Activated T-cell treated with anti-CD3 and anti-CD28 coated beads, Interleukin-2, amount 50 U/mL, for 24 hours (primary cell): ENCODE measurements at places on chromosomes 11 and 22.
A peak's percentile ranks its signal among the peaks of the same experiment; 100 is the strongest.

DNA sequence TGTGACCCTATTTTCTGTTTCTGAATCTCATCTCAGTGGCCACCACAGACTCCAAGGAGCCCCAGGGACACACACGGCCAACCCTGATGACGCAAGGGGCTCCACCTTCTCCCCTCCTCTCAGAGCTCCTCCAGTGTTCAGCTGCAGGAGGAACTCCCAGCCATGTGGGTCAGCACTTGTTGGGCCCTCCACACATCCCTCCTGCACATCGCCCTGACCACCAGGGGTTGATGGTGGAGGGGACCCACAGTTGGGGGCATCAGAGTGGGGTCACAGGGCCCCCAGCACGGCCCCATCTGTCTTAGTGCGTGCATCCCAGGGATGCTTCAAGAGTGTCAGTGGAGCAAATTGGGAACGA is 499.6 kb downstream of the BRD1 start:
- no peak overlapping the region for H3K4me3 ChIP-seq
- no peaks in the 10 kb centered on the region for H3K4me1 ChIP-seq
- H3K27me3 ChIP-seq, result peaks cover 32% of the 10 kb centered on the region
- no peak overlapping the region for H3K27ac ChIP-seq

DNA sequence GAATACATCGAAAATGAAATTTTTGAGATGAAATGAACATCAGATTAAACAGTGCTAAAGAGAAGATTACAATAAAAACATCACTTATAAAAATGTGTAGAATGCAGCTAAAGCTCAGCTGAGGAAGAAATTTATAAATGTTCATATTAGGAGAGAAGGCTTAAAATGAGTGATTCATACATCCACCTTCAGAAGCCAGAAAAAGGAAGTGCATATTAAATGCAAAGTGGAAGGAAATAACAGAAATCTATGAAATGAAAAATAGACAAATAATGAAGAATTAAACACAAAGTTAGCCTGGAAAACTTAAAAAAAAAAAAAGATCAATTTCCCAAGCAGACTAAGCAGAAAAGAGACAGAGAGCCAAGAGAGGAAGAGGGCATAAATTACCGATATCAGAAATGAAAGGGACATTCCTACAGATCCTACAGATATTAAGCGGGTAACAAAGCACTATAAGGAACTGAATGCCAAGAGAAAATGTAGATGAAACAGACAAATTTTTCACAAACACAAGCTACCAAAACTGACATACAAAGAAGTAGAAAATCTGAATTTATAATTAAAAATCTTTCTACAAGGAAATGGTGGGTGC is 7.2 kb upstream of the MOB2 start:
- no peak overlapping the region for H3K27ac ChIP-seq
- no peak overlapping the region for H3K4me3 ChIP-seq
- H3K27me3 ChIP-seq, result no peaks in the 10 kb centered on the region
- peaks cover 63% of the 10 kb centered on the region for H3K4me1 ChIP-seq

DNA sequence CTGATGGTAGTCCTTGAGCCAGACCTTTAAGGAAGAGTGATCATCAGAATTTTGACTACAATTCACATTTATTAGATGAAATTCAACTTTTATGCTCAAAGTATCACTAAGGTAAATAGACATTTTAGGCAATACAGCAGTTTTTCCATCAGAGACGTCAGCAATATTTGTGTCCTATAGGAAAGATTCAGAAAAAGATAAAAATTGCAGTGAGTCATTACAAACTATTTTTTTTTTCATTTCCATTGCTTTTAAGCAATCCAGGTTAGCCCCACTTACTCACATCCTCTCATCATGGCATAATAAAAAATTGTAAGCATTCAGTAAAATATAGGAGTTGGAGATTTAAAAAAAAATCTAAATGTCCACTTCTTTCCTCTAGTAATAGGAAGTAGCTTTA is 46.9 kb downstream of the MSANTD4 start:
- H3K36me3 ChIP-seq, result no peaks in the 10 kb centered on the region
- H3K27me3 ChIP-seq, result peaks cover 3% of the 10 kb centered on the region
- H3K4me3 ChIP-seq, result no peak overlapping the region
- H3K4me1 ChIP-seq, result no peaks in the 10 kb centered on the region
- no peak for DNase-seq
- H3K27ac ChIP-seq, result no peak overlapping the region

GRCh38 chr22:30876915-30877553 is 91.5 kb downstream of the MORC2 start:
- no peaks in the 10 kb centered on the region for H3K27me3 ChIP-seq
- no peak overlapping the region for H3K27ac ChIP-seq
- no peak for DNase-seq

GRCh38 chr11:76698321-76699043 is 27.9 kb upstream of the LRRC32 start:
- no peak overlapping the region for H3K4me3 ChIP-seq
- no peaks in the 10 kb centered on the region for H3K27me3 ChIP-seq
- DNase-seq, result no peak
- H3K36me3 ChIP-seq, result no peaks in the 10 kb centered on the region
- no peak overlapping the region for H3K27ac ChIP-seq

- H3K4me3 ChIP-seq, result no peak overlapping the region
- no peak overlapping the region for H3K27ac ChIP-seq
- no peaks in the 10 kb centered on the region for H3K27me3 ChIP-seq
- no peak for DNase-seq
Observed at GRCh38 chr22:33447733-33448132, 389.6 kb upstream of the SYN3 start.

GRCh38 chr11:86202013-86202336 is 42.6 kb upstream of the EED start:
- no peak for DNase-seq
- H3K36me3 ChIP-seq, result no peaks in the 10 kb centered on the region
- H3K4me1 ChIP-seq, result peaks cover 13% of the 10 kb centered on the region
- H3K27ac ChIP-seq, result no peak overlapping the region
- H3K4me3 ChIP-seq, result no peak overlapping the region
- no peaks in the 10 kb centered on the region for H3K27me3 ChIP-seq

- peaks cover 5% of the 10 kb centered on the region for H3K27me3 ChIP-seq
- no peak for DNase-seq
- no peak overlapping the region for H3K27ac ChIP-seq
- no peaks in the 10 kb centered on the region for H3K36me3 ChIP-seq
- no peak overlapping the region for H3K4me3 ChIP-seq
Observed at GRCh38 chr22:48181263-48181955, 1419.0 kb downstream of the TBC1D22A start.

GRCh38 chr11:1310772-1311468 is 1.5 kb upstream of the TOLLIP start:
- peaks cover 43% of the 10 kb centered on the region for H3K4me1 ChIP-seq
- H3K36me3 ChIP-seq, result peaks cover 24% of the 10 kb centered on the region
- peaks cover 2% of the 10 kb centered on the region for H3K27me3 ChIP-seq
- peak overlapping the region; percentile 81 for H3K4me3 ChIP-seq
- peak overlapping the region; percentile 92 for H3K27ac ChIP-seq
- peak; percentile 75 for DNase-seq

GRCh38 chr11:48078689-48079088 is 98.3 kb downstream of the PTPRJ start:
- H3K4me3 ChIP-seq, result no peak overlapping the region
- peaks cover 53% of the 10 kb centered on the region for H3K4me1 ChIP-seq
- DNase-seq, result no peak
- no peaks in the 10 kb centered on the region for H3K27me3 ChIP-seq
- no peak overlapping the region for H3K27ac ChIP-seq

GRCh38 chr11:38476808-38477575 is 1879.0 kb upstream of the RAG2 start:
- H3K4me1 ChIP-seq, result no peaks in the 10 kb centered on the region
- no peak for DNase-seq
- no peak overlapping the region for H3K27ac ChIP-seq
- no peaks in the 10 kb centered on the region for H3K36me3 ChIP-seq
- H3K27me3 ChIP-seq, result no peaks in the 10 kb centered on the region
- H3K4me3 ChIP-seq, result no peak overlapping the region

GRCh38 chr22:25760294-25760693 is 18.3 kb downstream of the MYO18B start:
- no peak overlapping the region for H3K4me3 ChIP-seq
- no peak for DNase-seq
- H3K27ac ChIP-seq, result no peak overlapping the region
- H3K36me3 ChIP-seq, result no peaks in the 10 kb centered on the region
- H3K4me1 ChIP-seq, result no peaks in the 10 kb centered on the region

DNA sequence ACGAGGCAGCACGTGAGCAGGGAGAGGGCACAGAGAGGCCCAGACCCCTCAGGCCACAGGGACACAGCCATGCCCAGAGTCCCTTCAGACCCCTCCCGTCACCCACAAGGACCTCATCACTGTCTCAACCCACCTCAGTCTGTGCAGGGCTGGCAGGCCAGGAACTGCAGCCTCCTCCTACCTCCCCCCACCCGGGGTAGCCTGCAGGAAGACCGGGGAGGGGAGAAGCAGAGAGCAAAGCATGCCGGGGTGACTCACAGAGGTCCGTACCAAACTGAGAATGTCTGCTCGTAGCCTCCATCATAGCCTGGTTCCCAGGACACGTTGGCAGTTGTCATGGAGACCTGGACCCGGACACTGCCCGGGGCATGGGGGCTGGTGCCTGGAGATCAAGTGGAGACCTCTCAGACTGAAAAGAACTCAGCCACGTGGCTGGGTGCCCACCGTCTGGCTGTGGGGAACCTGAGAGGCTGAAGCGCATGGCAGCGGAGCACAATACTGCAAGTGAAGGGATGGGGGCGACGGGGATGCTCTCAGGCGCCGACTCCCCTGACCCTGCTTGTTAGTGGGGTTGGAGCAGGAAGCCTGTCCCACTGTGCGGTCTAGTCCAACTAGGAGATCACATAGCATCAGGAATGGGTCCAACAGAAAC is 27.2 kb downstream of the IGSF9B start:
- H3K4me3 ChIP-seq, result peak overlapping the region; percentile 35
- peak overlapping the region; percentile 95 for H3K27ac ChIP-seq
- H3K27me3 ChIP-seq, result no peaks in the 10 kb centered on the region
- DNase-seq, result no peak
- H3K36me3 ChIP-seq, result peaks cover 73% of the 10 kb centered on the region

GRCh38 chr11:68843052-68843561 is 1.4 kb upstream of the CPT1A start:
- peak; percentile 66 for DNase-seq
- H3K27me3 ChIP-seq, result no peaks in the 10 kb centered on the region
- peak overlapping the region; percentile 80 for H3K4me3 ChIP-seq
- H3K4me1 ChIP-seq, result peaks cover 42% of the 10 kb centered on the region
- H3K27ac ChIP-seq, result peak overlapping the region; percentile 86

GRCh38 chr22:20725987-20726558 is 47.8 kb upstream of the SERPIND1 start:
- no peak for DNase-seq
- H3K27me3 ChIP-seq, result no peaks in the 10 kb centered on the region
- H3K4me1 ChIP-seq, result no peaks in the 10 kb centered on the region
- no peak overlapping the region for H3K27ac ChIP-seq
- H3K4me3 ChIP-seq, result no peak overlapping the region

DNA sequence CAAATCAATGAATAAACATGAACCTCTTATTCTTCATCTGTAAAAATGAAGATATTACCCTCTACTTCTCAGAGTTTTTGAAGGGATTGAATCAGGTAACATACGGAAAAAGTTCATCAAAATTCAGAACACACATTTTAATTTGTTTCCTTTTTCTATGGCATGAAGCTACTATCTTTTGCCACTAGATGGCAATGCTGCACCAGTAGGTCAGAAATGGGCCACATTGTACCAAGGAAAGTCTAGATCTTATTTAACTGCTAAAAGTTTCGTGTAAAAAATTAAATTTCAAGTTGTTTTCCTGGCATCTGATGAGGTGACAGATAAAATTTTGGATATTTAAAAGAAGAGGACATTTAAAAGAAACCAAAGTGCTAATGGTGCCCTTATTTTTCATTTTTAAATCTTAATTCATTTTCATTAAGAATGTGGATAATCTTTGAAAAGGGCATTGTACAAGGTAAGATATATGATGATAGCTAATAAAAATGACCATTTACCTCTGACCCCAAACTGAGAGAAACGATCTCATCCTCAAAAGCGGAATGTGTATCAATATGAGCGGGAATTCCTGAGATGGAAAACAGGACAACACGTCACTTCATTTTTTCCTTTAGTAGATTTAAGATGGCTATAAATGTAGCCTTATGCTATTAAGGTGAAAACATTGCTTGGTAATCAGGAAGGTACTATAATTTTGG is 16.1 kb downstream of the ALKBH8 start:
- no peak overlapping the region for H3K27ac ChIP-seq
- no peak for DNase-seq
- H3K4me1 ChIP-seq, result peaks cover 15% of the 10 kb centered on the region
- H3K4me3 ChIP-seq, result no peak overlapping the region

GRCh38 chr22:48104102-48104738 is 1341.8 kb downstream of the TBC1D22A start:
- H3K27me3 ChIP-seq, result peaks cover 22% of the 10 kb centered on the region
- H3K4me1 ChIP-seq, result peaks cover 5% of the 10 kb centered on the region
- H3K27ac ChIP-seq, result no peak overlapping the region
- DNase-seq, result no peak
- H3K36me3 ChIP-seq, result no peaks in the 10 kb centered on the region

GRCh38 chr11:28017816-28018215 is 90.1 kb downstream of the KIF18A start:
- no peak for DNase-seq
- peaks cover 7% of the 10 kb centered on the region for H3K36me3 ChIP-seq
- no peak overlapping the region for H3K27ac ChIP-seq

GRCh38 chr11:80061056-80061455 is 620.2 kb upstream of the TENM4 start:
- no peak overlapping the region for H3K4me3 ChIP-seq
- no peaks in the 10 kb centered on the region for H3K36me3 ChIP-seq
- no peak overlapping the region for H3K27ac ChIP-seq
- no peaks in the 10 kb centered on the region for H3K4me1 ChIP-seq

- H3K4me3 ChIP-seq, result no peak overlapping the region
- H3K36me3 ChIP-seq, result no peaks in the 10 kb centered on the region
- DNase-seq, result no peak
- H3K4me1 ChIP-seq, result no peaks in the 10 kb centered on the region
- H3K27ac ChIP-seq, result no peak overlapping the region
Observed at GRCh38 chr11:12785901-12786300, 111.7 kb downstream of the TEAD1 start.

DNA sequence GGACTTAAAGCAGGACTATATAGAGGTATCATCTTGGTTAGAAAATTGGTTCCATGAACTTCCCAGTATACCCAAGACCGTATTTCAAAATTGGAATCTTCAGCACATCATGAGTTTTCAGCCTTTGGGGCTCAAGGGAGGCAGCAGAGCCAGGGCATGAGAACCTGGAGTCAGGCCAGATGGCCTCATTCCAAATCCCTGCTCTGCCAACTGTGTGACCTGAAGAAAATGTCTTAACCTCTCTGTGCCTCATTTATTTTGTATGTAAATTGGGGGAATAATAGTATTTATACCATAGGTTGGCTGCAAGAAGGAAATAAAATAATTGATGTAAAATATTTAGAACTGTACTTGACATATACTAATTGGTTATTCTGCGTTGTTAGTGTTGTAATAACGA is 987.6 kb downstream of the TBC1D22A start:
- DNase-seq, result no peak
- H3K27ac ChIP-seq, result no peak overlapping the region
- no peaks in the 10 kb centered on the region for H3K36me3 ChIP-seq
- no peaks in the 10 kb centered on the region for H3K4me1 ChIP-seq
- H3K4me3 ChIP-seq, result no peak overlapping the region
- H3K27me3 ChIP-seq, result peaks cover 45% of the 10 kb centered on the region
